Thyroid gland (tissue), 4 donors: ENCODE measurements at places on chromosomes 6 and 20. TPM values are rescaled to one million over a fixed set of nuclear protein-coding genes. Genes with fewer than 3 reads are reported as not detected.

- DNase-seq, result peak; percentile 2
Measured at GRCh38 chr6:152750694-152751093, at the start of gene VIP. Gene VIP, plus strand, starts transcription at chr6:152750797. Its CDS starts 1,381 bp downstream, at chr6:152752178.

- DNase-seq, result no peak
Measured at GRCh38 chr6:55869674-55870073, 5.7 kb downstream of the BMP5 start.

GRCh38 chr6:21827425-21828202 lies 234.1 kb downstream of the SOX4 start:
- DNase-seq, result no peak

GRCh38 chr6:15026832-15027231 lies 219.0 kb upstream of the JARID2 start:
- peak; percentile 7 for DNase-seq

DNA sequence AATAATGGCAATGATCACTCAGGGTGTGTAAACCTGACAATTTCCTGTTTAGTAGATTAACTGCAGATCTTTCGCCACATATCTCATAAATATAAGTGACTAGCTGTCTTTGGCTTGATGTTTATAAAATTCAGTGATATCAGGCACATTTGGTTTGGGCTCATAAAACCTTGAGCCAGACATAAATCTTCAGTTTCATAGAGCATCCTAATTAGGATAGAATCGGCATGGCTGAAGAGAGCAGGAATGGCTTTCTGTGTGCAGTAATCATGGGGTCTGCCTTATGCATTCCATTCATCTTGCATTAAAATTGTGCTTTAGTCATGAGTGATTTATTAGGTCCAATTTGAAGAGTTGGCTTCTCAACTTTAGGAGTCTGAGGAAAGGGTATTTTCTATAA lies 27.2 kb downstream of the AIG1 start:
- DNase-seq, result no peak

- DNase-seq, result no peak
Measured at GRCh38 chr6:155693573-155694418, 238.2 kb upstream of the NOX3 start.

- no peak for DNase-seq
Measured at GRCh38 chr6:46626228-46626909, 26.2 kb downstream of the CYP39A1 start.

Gene CRISP2
- 0.33 TPM for total RNA-seq

Gene SYCP2L
- 4.5 TPM for total RNA-seq

Gene IPCEF1
- 62.6 TPM for total RNA-seq

Gene POPDC3
- not detected for total RNA-seq
